ENCODE measurements at places on chromosomes 5 and 9. TPM values are rescaled to one million over a fixed set of nuclear protein-coding genes. Genes with fewer than 3 reads are reported as not detected.

- DNase-seq: peak; percentile 48
These were observed 68.7 kb upstream of the UNC5A start for GRCh38 chr5:176741561-176742211.

GRCh38 chr5:143119881-143120341, 283.6 kb downstream of the NR3C1 start:
- DNase-seq: no peak

GRCh38 chr5:178859625-178860521, at the start of gene ZNF354B:
Gene ZNF354B, plus strand, starts transcription at chr5:178859953. Its CDS starts 1,095 bp downstream, at chr5:178861048.
- DNase-seq: peak; percentile 94

DNA sequence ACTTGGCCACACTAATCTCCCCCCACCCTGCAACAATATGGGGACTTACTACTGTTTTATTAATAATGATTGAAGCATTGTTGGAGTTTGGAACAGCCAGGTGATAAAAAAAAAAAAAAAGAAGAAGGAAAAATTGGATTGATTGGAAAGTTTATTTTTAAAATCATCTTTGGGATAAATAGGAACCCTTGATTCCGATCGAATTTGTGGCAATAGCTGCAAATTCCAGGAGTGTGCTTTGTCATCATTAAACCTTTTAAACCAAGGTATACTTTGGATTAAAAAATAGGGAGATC, 907 bp upstream of the NR2F1 start:
- no peak for DNase-seq

GRCh38 chr9:38244971-38245370, 147.5 kb upstream of the ALDH1B1 start:
- no peak for DNase-seq

GRCh38 chr9:90815944-90816357, 14.3 kb downstream of the SYK start:
- no peak for DNase-seq

- no peak for DNase-seq
These were observed 94.1 kb downstream of the KCNIP1 start for GRCh38 chr5:170597872-170598271.

GRCh38 chr9:137604345-137605086, 970 bp upstream of the ARRDC1 start:
- no peak for DNase-seq

DNA sequence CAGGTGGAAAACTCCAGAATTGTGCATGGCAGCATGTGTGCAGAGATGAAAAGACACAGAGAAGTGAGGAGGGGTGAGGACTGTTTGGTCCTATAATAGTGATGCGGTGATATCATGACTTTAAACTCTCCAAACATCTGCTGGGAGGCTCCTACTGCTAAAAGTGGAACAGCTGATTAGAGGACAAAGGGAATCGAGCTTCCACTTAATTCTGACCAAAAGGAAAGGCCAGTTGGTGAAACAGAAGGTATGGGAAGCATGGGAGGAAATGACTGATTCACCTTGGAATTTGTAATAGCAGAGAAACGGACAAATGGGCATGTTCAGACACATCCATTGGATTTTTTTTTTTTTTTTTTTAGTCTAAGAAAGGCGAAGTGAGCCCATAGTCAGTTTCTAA, 67.5 kb upstream of the MAMDC2 start:
- DNase-seq: no peak

DNA sequence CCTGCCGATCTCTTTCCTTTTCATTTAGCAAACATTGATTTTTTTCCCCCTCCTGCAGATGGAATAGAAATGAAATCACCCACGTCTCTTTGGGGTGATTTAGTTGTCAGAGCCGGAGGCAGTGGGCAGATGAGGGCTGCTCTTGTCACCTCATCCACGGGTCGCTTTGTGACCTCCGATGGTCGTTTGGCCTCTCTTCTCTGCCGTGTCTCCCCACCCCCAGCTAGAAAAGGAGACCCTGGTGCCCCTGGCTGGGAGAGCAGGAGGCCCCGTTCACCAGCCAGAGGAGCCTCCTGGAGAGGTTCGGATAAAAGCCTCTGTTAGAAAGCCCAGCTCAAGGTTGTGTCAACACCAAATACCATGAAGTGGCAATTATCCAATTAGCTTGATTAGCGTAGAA, 21.6 kb upstream of the RXRA start:
- no peak for DNase-seq

DNA sequence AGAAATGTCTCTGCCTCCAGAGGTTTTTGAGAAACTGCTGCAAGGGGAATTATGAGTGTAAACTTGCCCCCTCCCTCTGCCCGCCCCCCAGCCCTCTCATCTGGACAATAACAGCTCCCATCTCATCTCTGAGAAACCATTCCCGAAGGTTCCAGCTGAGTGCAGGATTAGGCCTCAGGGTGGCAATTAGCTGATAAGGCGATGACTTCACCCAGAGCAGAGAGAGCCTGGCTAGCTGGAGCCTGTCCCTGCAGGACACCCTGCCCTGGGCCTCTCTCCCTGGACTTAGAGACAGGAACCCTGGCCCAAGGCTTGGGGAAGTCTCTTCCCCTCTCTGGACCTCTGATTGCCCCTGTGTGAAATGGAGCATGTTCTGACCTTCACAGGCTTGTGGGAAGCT, 45.7 kb upstream of the HAND1 start:
- no peak for DNase-seq

DNA sequence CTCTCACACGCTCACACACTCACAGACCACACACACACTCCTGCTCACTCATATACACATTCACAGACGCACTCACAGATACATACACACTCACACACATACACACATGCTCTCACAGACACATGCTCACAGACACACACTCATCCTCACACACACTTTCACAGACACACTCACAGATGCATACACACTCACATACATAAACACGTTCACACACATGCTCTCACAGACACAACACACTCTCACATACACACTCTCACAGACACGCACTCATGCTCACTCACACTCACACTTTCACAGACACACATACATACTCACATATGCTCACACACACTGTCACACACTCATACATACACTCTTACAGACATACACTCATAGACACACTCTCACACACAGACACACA, 82.2 kb downstream of the IRX2 start:
- no peak for DNase-seq

DNA sequence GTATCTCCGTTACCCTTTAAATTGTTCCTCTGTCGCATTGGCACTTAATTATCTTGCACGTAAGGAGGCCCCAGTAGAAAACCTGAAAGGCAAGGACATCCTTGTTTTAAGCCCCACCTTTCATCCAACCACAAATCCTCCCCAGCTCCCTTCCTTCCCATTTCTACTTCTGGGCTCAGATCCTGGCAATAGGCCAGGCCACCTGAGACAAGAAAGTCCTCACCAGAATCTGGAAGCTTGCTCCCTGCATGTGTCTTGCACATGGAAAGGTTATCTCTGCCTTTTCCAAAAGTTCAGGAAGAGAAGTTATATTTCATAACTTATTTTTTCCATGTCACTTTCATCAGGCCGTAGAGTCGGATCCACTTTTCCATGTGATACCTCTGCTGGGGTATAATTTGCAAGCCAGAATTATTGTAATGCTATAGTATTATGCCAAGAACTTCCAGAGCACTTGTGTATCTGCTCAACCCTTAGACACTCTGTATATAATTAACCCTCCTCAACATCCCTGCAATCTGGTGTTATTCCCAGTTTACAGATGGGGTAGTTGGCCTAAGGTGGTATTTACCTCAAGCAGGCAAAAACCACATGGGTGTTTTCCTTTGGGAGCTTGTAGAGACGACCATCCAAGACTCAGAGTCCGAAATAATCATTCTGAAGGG, 2.6 kb upstream of the SHB start:
- DNase-seq: no peak

- no peak for DNase-seq
These were observed 172.9 kb downstream of the ZDHHC21 start for GRCh38 chr9:14520341-14520740.

GRCh38 chr9:374736-375135, 160.1 kb downstream of the DOCK8 start:
- no peak for DNase-seq

DNA sequence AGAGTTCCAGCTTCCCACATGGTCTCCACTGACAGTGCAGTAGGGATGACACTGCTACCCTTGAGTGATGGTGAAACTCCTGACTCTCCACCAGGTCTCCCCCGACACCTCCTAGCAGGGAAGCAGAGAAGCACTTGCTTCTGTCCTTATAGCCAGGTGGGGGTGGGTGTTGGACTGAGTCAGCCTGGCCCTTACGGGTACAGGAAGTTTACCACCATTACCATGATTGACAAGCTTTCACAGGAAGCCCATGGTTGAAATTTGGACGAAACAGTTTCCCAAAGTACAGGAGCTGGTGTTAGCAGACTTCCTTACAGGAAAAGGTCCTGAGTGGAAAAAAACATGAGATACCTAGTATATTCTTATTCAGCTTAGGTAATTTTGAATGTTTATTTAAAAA, 3.1 kb upstream of the FBXL7 start:
- no peak for DNase-seq

KIF3A gene
- total RNA-seq: 5.5 TPM

BARHL1 gene
- not detected for total RNA-seq

FAM78A gene
- total RNA-seq: 1.4 TPM
